ENCODE measurements at places on chromosomes 2 and 18.
A peak's percentile ranks its signal among the peaks of the same experiment; 100 is the strongest.

- no peak for DNase-seq
Measured at GRCh38 chr2:42360493-42360889, 526 bp downstream of the COX7A2L start.

- DNase-seq = no peak
Measured at GRCh38 chr2:176138923-176139660, 9.6 kb downstream of the HOXD8 start.

- no peak for DNase-seq
Measured at GRCh38 chr2:29426354-29426753, 311.1 kb downstream of the CLIP4 start.

DNA sequence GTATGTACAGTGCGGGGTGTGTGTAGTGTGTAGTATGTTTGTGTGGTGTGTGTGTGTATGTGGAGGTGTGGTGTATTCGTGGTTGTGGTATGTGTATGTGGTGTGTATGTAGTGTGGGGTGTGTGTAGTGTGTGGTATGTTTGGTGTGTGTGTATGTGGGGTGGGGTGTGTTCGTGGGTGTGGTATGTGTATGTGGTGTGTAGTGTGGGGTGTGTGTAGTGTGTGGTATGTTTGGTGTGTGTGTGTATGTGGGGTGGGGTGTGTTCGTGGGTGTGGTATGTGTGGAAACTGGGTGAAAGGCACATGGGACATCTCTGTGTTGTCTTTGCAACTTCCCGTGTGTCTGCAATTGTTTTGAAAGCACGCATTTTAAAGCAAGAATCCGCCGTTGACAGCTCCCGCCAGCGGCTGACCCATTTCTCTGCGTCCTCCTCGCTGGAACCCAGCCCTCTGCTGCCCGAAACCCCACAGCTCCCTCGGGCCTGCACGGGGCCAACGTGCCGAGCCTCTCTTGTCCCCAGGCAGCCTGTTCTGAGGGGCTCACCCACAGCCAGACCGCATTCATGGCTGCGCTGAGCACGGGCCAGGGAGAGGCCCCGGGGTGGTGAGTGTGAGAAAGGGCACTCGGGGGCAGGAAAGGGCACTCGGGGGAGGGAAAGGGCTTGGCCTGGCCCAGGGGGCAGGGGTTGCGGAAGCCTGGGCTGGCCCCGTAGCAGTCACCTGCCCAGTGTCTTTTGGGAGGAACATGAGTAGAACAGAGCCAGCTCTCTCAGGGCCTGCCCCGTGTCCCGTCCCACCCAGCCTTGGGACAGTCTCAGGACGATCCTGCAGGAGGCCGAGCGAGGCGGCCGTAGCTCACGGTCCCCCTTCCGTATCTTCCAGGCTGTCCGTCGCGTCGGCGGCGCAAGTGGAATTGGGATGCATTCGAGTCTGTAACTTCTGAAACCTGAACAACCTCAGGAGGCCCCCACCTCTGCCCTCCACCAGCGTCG, 61.4 kb downstream of the TWIST2 start:
- no peak for DNase-seq

DNA sequence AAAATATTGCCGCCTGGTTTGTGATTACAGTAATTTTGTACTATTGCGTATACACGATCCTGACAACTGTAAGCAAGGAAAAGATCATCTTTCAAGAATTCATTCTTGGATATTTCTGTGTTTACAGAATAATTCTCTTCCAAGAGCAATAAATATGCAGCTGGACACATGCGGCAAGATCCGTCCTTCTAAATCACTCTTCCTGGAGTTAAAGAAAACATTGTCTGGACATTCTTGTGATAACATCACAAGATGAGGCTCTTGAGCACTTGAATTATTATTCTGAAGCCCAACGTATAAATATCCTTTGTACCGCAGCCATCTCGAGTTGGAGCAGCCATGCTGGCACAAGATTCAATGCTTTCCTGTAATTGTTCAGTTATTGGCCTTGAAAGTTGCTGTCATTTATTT, 9.9 kb downstream of the FHL2 start:
- DNase-seq = no peak

DNA sequence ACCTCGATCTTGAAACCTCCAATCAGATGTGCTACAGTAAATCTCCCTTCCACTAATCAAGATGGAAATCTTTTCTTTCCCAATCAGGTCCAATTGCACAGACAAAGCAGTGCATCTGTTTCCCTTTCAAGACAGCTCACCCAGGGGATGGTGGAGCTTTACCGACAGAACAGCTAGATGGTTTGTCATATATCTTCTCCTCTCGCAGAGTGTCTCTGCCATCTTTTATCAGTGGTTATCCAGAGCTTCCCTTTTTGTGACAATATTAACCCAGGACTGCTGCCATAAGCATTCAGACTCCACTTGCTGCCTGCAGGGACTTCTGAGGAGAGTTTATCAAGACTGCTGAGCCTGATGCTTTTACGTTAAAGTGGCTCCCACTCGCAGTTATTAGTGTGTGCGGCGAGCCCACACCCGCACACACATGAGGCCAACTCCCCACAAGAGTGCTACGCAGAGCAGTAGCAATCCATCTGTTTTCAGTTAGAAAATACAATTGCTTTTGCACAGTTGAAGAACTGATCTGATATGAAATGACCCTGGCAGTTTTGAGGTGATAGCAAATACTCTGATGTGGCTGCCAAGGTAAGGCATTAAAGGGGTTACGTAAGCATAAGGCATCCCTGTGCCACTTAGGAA, 398.9 kb downstream of the NCKAP5 start:
- no peak for DNase-seq

- DNase-seq = no peak
Measured at GRCh38 chr2:28506112-28506910, 10.5 kb downstream of the PLB1 start.

- no peak for DNase-seq
Measured at GRCh38 chr18:73549236-73549635, 598.4 kb downstream of the FBXO15 start.

GRCh38 chr2:218236829-218237228, 19.8 kb downstream of the ARPC2 start:
- no peak for DNase-seq

- DNase-seq = no peak
Measured at GRCh38 chr2:198615972-198616371, 811.6 kb downstream of the PLCL1 start.

DNA sequence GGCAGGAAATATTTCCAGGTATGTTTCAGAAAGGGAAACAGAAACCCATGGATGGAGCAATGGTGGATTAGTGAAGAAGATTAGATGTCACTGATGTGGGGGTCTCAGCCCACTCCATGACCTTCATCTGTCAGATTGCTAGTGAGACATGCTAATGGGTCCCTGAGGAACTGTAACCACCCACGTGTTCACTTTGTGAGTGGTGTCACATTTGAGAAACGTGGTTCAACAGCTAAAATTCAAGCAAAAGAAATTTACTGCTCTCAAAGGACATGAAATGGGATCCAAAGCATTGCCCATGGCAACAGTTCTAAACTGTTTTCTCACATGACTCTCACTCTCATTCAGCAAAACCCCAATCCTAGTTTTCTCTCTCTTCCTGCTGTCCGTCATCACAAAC, 776.1 kb downstream of the ERBB4 start:
- no peak for DNase-seq

DNA sequence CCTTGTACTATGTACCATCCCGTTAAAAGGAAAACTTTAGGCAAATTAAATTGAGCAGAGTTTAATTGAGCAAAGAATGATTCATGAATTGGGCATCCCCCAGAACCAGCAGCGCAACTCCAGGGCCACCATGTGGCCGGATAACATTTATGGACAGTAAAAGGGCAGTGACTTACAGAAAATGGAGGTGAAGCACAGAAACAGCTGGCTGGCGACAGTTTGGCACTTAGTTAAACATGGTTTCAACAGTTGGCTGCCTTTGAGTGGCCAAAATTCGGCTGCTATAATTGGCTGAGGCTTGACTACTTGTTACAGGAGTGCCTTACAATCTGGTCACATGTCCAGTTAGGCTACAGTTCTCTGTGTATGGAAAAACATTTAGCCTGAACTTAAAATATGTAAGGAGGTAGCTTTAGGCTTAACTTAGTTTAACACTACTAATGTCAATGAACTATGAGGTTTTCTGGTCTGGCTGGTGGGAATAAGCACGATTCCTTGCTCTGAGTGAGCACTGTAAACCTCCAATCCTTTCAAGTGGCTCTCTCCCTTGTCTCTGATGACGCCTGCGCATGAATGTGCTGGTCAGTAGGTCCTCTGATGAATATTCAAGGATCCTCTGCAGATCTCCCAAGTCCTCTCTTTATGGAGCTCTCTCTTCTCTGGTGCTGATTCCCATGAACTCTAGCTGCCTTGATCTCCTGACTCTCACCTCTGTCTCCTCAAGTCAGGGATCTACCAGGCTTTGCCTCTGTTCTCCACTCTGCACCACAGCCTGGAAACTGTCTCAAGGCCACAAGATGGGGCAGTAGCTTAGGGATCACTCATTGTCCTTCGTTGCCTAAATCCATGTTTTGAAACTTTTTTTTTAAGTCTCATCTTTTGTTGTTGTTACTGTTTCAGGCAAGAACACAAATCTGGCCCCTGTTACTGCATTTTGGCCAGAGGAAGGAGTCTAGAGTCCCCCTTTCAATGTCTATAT, 24.4 kb upstream of the RAB31 start:
- no peak for DNase-seq

GRCh38 chr2:201813996-201814760, 7.8 kb downstream of the CDK15 start:
- DNase-seq = no peak

- DNase-seq = no peak
Measured at GRCh38 chr2:5433855-5434254, 258.3 kb upstream of the SOX11 start.

GRCh38 chr2:62291517-62292137, 95.7 kb downstream of the B3GNT2 start:
- DNase-seq = no peak

GRCh38 chr2:42974721-42975717, 182.6 kb upstream of the HAAO start:
- DNase-seq = peak; percentile 42

DNA sequence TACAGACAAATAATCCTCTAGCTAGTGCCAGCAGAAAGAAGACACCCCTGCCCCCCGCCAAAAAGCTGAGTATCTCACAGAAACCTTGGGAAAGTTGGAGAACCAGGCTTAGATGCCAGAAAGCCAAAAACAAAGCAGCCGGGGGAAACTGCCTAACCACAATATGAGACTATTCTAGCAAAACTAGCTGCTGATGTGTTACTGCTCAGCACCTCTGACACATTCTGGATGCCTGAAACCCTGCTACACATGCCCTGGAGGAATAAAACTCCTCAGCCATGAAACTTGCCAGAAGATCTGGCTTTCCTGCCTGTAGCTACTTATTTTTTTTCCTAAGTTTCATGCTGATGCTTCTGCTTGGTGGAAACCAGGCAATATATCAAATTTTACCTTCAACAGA, 122.7 kb upstream of the GCFC2 start:
- DNase-seq = no peak

GRCh38 chr2:39403311-39403710, 33.8 kb downstream of the MAP4K3 start:
- DNase-seq = no peak

- DNase-seq = no peak
Measured at GRCh38 chr18:34224423-34225217, at the start of gene NOL4. TSS of gene NOL4 (minus strand) at chr18:34224913. CDS start at chr18:34223253, 1,660 bp downstream.

DNA sequence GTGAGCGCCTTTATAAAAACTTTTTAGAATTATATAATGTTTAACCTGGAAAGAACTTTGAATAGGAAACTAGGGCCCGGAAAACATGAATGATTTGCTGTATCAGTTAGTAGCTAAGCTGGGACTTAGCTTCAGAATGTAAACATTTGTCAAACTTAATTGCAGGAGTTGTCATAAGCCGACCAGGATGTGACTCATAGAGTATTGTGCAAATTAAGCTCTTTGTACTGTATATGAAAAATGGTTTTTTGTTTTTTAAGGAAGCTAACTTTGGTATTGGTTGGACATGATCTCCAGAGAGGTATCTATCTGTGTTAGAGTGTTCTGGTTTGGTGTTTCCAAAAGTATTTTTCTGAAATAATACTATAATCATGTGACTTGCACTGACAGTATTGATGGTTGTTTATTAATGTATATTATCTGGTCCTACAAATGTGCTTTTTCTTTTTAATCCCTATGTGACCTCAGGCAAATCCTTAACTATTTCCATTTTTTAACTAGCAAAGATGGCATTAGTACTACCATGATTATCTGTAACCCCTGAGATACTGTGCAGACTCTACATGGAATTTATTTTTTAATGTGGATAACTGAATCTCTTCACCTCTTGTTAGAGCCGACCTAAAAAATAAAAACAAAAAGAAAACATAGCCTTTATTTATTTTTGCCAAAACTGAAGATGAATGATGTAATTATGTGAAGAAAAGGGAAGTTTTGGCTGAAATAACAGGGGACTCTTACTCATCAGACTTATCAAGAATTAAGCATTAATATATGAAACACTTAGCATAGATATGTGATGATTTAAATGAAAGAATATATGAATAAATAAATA, 11.7 kb downstream of the YIPF4 start:
- no peak for DNase-seq

DNA sequence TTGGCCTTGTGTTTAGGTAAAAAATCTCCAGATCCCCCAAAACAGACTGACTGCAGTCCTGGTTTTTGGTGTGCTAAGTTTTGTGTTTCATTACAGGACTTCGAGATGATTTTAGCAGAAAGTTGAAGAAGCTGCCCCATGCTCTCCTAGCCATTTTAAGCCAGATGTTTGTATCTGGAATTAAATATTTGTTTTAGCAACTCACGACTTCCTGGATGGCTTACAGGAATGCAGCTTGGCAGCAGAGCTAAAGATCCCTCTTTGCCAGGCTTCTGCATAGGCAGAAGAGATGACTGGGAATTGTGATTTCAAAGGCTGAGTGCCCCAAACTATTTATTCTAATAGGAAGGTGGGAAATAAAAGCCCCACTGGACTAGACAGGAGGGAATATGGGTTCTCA, 31.1 kb downstream of the ONECUT2 start:
- no peak for DNase-seq

- DNase-seq = peak; percentile 7
Measured at GRCh38 chr18:42412896-42413295, 457.9 kb downstream of the PIK3C3 start.

DNA sequence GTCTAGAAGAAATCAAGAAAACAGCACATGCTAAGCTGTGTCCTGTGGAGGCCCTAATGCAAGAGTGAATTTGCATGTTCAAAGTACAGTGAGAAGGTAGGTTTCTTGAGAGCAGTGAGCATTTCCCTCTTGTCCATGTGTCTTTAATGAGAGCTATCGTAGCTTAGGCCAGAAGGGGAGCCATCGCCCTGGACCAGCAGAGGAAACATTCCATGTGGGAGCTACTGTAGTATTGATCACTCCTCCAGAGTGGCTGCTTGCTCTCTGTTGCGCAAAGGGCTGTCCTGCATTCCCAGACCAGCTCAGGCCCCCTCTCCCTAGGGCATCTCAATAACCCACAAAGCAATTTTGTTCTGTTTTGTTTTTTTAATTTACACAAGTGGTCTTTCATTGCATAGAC, 950.1 kb downstream of the CNTNAP5 start:
- DNase-seq = no peak

GRCh38 chr18:44743631-44744030, 62.9 kb downstream of the SETBP1 start:
- DNase-seq = no peak

DNA sequence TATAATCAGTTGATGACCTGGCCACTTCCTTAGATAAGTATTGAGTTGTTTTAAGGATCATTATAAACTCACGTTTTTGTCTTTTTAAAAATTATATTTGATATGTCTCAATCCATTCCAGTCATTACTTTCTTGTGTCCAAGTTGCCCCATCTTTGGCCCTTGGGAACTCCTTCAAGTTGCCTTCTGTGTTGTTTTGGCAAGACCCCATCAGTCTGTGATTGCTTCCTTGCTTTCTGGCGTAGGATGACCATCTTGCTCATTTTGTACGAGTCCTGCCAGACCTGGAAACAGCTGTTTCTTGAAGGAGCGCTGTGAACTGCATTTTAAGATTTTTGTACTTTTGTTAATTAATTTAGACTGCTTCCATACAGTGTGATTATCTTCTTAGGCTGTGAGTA, 68.9 kb upstream of the ITM2C start:
- DNase-seq = no peak

Data from 8988T (cell line).